ENCODE measurements at places on chromosomes 2 and 18. TPM values are rescaled to one million over a fixed set of nuclear protein-coding genes. Genes with fewer than 3 reads are reported as not detected.
A peak's percentile ranks its signal among the peaks of the same experiment; 100 is the strongest.

- DNase-seq = no peak
- no peaks in the 10 kb centered on the region for H3K27me3 ChIP-seq
- H3K4me1 ChIP-seq = peaks cover 20% of the 10 kb centered on the region
- no peaks in the 10 kb centered on the region for H3K36me3 ChIP-seq
- H3K27ac ChIP-seq = no peak overlapping the region
- no peak overlapping the region for H3K4me3 ChIP-seq
Observed at GRCh38 chr2:790081-790480, 112.9 kb upstream of the TMEM18 start.

GRCh38 chr18:79819968-79820351, 22.2 kb downstream of the KCNG2 start:
- H3K4me3 ChIP-seq = peak overlapping the region; percentile 9
- H3K27me3 ChIP-seq = no peaks in the 10 kb centered on the region
- DNase-seq = peak; percentile 96
- no peaks in the 10 kb centered on the region for H3K36me3 ChIP-seq
- H3K27ac ChIP-seq = peak overlapping the region; percentile 59

GRCh38 chr2:86498468-86499260, 57.5 kb downstream of the KDM3A start:
- H3K36me3 ChIP-seq = peaks cover 81% of the 10 kb centered on the region
- H3K4me1 ChIP-seq = no peaks in the 10 kb centered on the region

DNA sequence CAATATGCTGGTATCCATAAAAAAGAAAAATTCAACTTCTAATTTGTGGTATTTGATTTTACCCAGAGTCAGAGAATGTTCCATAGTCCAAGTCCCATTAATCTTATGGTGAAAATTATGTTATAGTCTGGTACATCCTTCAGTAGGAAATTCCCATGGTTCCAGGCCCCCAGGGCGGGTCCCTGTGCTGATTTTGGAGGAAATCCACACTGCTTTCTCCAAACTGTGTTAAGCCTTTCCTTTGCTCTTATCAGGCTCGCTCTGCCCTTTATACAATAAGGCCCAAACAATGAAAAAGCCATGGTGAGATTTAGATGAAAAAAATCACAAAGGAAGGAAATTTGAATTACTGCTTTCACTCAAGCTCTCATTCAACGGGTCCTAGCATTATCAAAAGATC, 46.8 kb upstream of the DARS1 start:
- H3K36me3 ChIP-seq = no peaks in the 10 kb centered on the region
- H3K27me3 ChIP-seq = no peaks in the 10 kb centered on the region
- no peak overlapping the region for H3K4me3 ChIP-seq
- H3K27ac ChIP-seq = no peak overlapping the region
- no peaks in the 10 kb centered on the region for H3K4me1 ChIP-seq

DNA sequence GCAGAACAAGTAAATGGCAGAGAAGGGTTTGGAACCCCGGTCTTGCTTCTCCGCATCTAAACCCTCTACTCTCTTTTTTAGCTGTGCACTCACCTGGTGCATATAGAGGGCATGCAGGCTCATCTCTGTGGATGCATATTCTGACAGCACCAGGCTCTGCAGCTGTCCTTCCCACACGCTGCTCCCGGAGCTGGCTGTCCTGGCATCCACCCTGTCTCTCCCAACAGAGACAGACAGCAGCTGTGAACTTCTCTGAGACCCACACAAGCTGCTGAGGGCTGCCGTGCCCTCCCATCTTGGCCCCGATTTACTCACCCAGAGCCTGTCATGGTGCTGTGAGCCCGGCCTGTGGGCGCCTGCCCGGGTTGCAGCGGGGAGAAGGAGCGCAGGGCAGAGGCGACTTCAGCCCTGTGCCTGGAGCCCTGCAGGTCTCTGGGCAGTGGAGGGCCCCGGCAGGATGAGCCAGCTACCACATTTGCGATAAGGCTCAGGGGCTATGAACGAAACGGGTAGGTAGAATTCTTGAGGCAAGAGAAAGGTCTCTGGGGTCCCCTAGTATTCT, 3.3 kb upstream of the ABCB6 start:
- H3K4me3 ChIP-seq = no peak overlapping the region
- no peak overlapping the region for H3K27ac ChIP-seq
- DNase-seq = no peak
- H3K36me3 ChIP-seq = peaks cover 23% of the 10 kb centered on the region
- H3K4me1 ChIP-seq = peaks cover 19% of the 10 kb centered on the region

DNA sequence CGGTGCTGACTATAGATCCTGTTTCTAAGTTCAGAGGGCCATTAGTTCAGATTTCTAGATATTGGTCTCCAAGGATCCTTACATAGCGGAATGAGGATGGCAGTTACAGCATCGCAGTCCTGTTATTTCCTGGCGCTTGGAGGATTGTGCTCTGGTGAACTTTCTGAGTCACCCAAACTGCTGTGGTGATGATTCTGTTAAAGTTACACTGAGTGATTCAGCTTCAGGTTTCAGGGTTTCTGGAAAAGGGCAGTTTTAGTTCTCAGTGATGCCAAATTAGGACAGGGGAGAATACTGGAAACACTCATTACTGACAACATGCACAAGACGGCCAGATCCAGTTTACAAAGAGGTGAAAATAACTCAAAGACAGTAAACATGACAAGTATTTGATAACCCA, 52.1 kb upstream of the ANKRD62 start:
- no peaks in the 10 kb centered on the region for H3K36me3 ChIP-seq
- no peaks in the 10 kb centered on the region for H3K4me1 ChIP-seq
- no peak for DNase-seq
- H3K4me3 ChIP-seq = no peak overlapping the region
- no peak overlapping the region for H3K27ac ChIP-seq

DNA sequence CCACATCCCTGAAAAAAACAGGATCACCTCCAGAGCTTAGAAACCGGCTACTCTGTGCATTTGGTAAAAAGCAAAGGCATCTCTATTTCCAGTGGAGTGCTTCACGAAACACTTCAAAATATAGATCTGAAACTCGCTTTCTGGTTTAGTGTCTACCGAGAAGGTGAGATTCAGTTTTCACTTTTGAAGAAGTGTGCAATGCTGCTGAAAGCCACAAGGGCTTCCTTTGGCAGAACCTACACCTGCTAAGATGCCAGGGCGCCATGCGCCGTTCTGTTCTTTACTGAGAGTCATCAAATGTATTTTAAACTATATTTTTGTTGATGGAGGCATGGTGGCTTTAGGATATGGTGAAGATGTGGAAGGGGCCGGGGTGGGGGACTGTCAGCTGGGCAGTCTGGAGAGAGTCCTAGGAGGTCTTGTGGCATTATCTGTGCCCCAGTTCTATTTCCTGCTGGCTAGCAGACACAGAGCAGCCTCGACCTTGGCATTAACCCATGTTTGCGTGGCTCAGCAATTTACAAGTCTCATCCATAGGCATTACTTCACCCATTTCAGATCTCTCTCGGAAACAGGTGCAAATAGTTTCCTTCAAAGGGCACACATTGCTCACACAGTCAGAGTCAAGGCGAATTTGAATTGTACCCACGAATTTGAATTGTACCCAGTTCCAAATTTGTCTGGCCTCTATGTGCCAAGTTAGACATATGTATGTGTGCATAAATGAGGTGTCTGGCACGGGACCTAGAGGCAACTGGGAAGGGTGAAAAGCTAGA, 46.7 kb upstream of the KCNF1 start:
- H3K27me3 ChIP-seq = no peaks in the 10 kb centered on the region
- no peaks in the 10 kb centered on the region for H3K36me3 ChIP-seq
- no peaks in the 10 kb centered on the region for H3K4me1 ChIP-seq
- H3K4me3 ChIP-seq = no peak overlapping the region
- peak; percentile 49 for DNase-seq
- no peak overlapping the region for H3K27ac ChIP-seq

DNA sequence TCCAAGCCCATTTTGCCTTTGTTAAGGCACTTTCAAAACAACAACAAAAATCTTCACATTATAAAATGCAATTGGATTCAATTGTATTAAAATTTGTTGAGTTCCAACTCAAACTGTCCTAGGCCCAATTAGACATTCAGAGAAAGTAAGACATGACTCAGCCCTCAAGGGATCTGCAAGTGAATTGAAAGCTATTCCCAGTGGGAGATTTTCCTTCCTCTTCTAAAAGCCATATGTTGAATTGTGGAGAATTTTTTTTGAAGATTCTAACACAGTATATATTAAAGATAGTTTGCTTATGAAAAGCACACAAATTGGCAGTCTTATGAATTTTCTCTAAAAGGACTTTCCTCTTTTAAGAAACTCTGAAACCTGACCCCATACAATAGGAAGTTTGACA, 268.0 kb upstream of the PARD3B start:
- H3K27ac ChIP-seq = no peak overlapping the region
- DNase-seq = no peak
- no peaks in the 10 kb centered on the region for H3K36me3 ChIP-seq
- no peaks in the 10 kb centered on the region for H3K4me1 ChIP-seq
- no peaks in the 10 kb centered on the region for H3K27me3 ChIP-seq

DNA sequence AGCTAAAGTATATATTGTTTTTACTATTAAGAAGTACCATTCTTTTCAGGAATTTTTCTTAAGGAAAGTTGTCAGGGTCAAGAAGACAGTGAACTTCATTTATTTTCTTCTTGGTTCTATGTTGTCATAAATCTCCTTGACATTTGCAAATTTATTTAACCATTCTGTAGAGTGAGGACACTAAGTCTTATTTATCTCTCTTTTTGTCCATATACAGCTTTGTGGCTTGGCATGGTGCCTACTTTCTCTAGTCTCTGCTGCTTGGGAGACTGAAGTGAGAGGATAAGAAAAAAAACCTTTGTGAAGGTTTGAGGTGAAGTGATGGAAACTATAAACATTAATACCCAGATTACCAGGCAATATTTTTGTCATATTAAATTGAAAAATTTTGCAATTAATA, 1389.4 kb downstream of the SUCLG1 start:
- no peak overlapping the region for H3K27ac ChIP-seq
- no peaks in the 10 kb centered on the region for H3K36me3 ChIP-seq
- H3K27me3 ChIP-seq = no peaks in the 10 kb centered on the region
- H3K4me3 ChIP-seq = no peak overlapping the region

GRCh38 chr18:37986665-37987064, 421.1 kb upstream of the CELF4 start:
- no peaks in the 10 kb centered on the region for H3K36me3 ChIP-seq
- H3K27ac ChIP-seq = no peak overlapping the region
- no peak for DNase-seq
- no peak overlapping the region for H3K4me3 ChIP-seq
- no peaks in the 10 kb centered on the region for H3K27me3 ChIP-seq
- H3K4me1 ChIP-seq = no peaks in the 10 kb centered on the region

DNA sequence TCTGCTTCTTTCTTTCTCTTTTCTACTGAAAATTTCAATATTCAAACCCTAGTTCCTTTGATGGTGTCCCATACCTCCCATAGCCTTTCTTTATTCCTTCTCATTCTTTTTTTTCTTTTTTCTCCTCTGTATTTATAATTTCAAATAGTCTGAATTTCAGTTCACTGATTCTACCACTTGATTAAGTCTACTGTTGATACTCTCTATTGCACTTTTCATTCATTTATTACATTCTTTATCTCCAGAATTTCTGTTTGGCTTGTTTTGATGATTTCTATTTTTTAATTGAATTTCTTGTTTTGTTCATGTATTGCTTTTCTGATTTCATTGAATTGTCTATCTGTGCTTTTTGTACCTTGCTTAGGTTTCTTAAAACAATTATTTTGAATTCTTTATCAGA, 111.9 kb upstream of the VRK2 start:
- H3K4me1 ChIP-seq = no peaks in the 10 kb centered on the region
- H3K27me3 ChIP-seq = no peaks in the 10 kb centered on the region

GRCh38 chr2:128261245-128262128, 57.2 kb downstream of the HS6ST1 start:
- H3K27ac ChIP-seq = no peak overlapping the region
- H3K36me3 ChIP-seq = no peaks in the 10 kb centered on the region
- H3K4me1 ChIP-seq = no peaks in the 10 kb centered on the region
- no peaks in the 10 kb centered on the region for H3K27me3 ChIP-seq

DNA sequence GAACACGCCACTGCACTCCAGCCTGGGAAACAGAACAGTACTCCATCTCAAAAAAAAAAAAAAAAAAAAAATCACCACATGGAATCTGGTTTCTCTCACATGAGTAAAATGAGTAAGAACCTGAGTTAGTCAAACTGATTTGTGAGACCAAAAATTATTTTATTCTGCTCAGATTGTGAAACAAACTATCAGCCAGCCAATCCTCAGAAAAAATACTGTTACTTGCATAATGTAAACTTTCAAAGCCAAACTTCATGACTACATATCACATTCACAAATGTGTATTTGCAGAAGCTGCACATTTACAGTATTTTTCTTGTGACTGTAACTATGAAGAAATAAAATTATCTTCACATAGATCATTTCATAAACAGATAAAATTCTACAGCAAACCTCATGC, 23.2 kb downstream of the SUMO1 start:
- no peak overlapping the region for H3K27ac ChIP-seq
- no peaks in the 10 kb centered on the region for H3K27me3 ChIP-seq
- DNase-seq = no peak
- H3K36me3 ChIP-seq = peaks cover 23% of the 10 kb centered on the region
- H3K4me1 ChIP-seq = no peaks in the 10 kb centered on the region

DNA sequence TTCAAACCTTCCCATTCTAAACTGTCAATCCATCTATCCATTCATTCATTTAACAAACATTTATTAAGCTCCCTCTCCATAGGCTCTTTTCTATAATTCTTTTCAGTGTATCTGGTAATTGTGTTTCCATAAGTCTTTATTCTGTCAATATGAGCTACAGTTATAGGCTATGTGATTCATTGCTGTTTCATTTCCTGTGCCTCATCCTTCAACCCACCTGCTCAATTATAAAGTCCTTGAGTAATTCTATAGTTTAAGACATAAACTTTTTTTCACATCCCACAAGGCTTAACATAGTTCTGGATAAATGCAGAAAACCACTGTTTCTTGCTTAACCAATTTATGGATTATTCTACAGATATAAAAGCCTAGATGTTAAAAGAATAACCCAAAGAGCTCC, 84.2 kb upstream of the PIK3C3 start:
- H3K27ac ChIP-seq = no peak overlapping the region
- no peak overlapping the region for H3K4me3 ChIP-seq
- H3K36me3 ChIP-seq = no peaks in the 10 kb centered on the region
- no peak for DNase-seq
- H3K27me3 ChIP-seq = no peaks in the 10 kb centered on the region
- H3K4me1 ChIP-seq = no peaks in the 10 kb centered on the region

Gene CYTIP
- total RNA-seq = 97.7 TPM

Gene HOXD13
- total RNA-seq = not detected

Gene TUBA3E
- not detected for total RNA-seq

Gene KATNAL2
- total RNA-seq = 14.5 TPM

Gene CPO
- total RNA-seq = not detected

Gene GAD1
- total RNA-seq = 7.7 TPM

Gene DES
- not detected for total RNA-seq

Gene REEP1
- total RNA-seq = 0.22 TPM

All from Karpas-422 (cell line).